Muscle of back (tissue), 13 donors: ENCODE measurements at places on chromosomes 11 and 22. TPM values are rescaled to one million over a fixed set of nuclear protein-coding genes. Genes with fewer than 3 reads are reported as not detected.

The APOA5 gene
- polyA plus RNA-seq = not detected

The C2CD3 gene
- polyA plus RNA-seq = 17.6 TPM

The C11orf21 gene
- polyA plus RNA-seq = 3.4 TPM

GRCh38 chr11:29159552-29160465 lies 857.0 kb downstream of the KCNA4 start:
- peak; percentile 23 for DNase-seq

DNA sequence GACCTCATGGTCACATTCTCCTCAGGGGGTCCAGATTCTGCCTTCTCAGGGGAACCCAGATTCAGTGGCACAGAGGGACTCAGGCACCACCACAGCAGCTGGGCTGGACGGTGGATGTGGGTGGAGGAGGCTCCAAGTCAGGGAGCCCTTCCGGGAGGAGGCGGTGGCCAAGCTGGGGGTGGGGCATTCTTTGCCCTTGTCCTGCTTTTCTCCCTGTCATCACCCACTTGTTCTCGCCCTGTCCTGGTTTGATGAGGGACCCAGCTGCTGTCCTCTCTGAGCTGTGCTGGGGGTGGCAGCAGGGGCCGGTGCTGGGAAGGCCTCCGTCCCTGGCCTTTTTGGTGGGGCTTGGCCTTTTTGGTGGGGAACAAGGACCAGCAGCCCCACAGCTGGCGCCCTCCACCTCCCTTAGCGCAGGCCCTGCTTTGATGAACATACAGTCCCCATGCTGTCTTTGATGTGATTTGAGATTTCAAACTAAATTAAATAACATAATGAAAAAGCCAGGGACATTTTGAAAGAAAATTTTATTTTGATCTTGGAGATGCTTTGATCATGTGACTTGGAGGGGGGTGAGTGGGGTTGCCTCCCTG lies 1168.2 kb downstream of the BRD1 start:
- DNase-seq = no peak
